GM23248 (cell line): ENCODE measurements at places on chromosomes 13 and 19. TPM values are rescaled to one million over a fixed set of nuclear protein-coding genes. Genes with fewer than 3 reads are reported as not detected.

Gene ZNF835
- 0.09 TPM in 1 of 2 replicates, not detected in the other for polyA plus RNA-seq

Gene C19orf47
- 10.9 and 11.2 TPM in 2 replicates for polyA plus RNA-seq

Gene RAB3D
- polyA plus RNA-seq: 3.7 and 4.3 TPM in 2 replicates

Gene SOX1
- not detected in 2 replicates for polyA plus RNA-seq

Gene MBD3L2
- polyA plus RNA-seq: not detected in 2 replicates

Gene BLVRB
- 52.7 and 56.9 TPM in 2 replicates for polyA plus RNA-seq

Gene STK24
- polyA plus RNA-seq: 10.8 and 11.1 TPM in 2 replicates

Gene DACT3
- 0.63 and 0.66 TPM in 2 replicates for polyA plus RNA-seq

Gene LYPD5
- polyA plus RNA-seq: 1.1 and 1.4 TPM in 2 replicates

Gene EHD2
- polyA plus RNA-seq: 498 and 517 TPM in 2 replicates

Gene TMEM38A
- 1.1 and 1.6 TPM in 2 replicates for polyA plus RNA-seq

Gene PTGIR
- polyA plus RNA-seq: 21.1 and 21.5 TPM in 2 replicates

Gene GAS6
- 822 and 865 TPM in 2 replicates for polyA plus RNA-seq

Gene CBLC
- polyA plus RNA-seq: not detected in 2 replicates

Gene CYSLTR2
- polyA plus RNA-seq: not detected in 2 replicates

Gene CRX
- polyA plus RNA-seq: not detected in 2 replicates

Gene CABP5
- not detected in 2 replicates for polyA plus RNA-seq

Gene DUS3L
- polyA plus RNA-seq: 15.6 and 17.1 TPM in 2 replicates

Gene SIAH3
- not detected in 2 replicates for polyA plus RNA-seq

Gene KCNC3
- 0.04 TPM in 1 of 2 replicates, not detected in the other for polyA plus RNA-seq

Gene ONECUT3
- not detected in 2 replicates for polyA plus RNA-seq

Gene MCF2L
- not detected in 2 replicates for polyA plus RNA-seq

Gene LILRB3
- polyA plus RNA-seq: 0.13 and 0.53 TPM in 2 replicates

Gene ZDHHC20
- 40.0 and 41.1 TPM in 2 replicates for polyA plus RNA-seq

Gene LSR
- polyA plus RNA-seq: 2.7 and 3.1 TPM in 2 replicates

Gene IL12RB1
- not detected in 2 replicates for polyA plus RNA-seq
